Dermis lymphatic vessel endothelial cell (primary cell): ENCODE measurements at places on chromosomes 4 and X. TPM values are rescaled to one million over a fixed set of nuclear protein-coding genes. Genes with fewer than 3 reads are reported as not detected.

GRPR gene
- 0.11 TPM in 1 of 2 replicates, not detected in the other for total RNA-seq

OTC gene
- total RNA-seq: 0.17 and 0.22 TPM in 2 replicates

KCNIP4 gene
- total RNA-seq: not detected in 2 replicates

CXCL6 gene
- under 0.01 TPM in 1 of 2 replicates, not detected in the other for total RNA-seq

PCDH19 gene
- under 0.01 and 0.17 TPM in 2 replicates for total RNA-seq

AKAP17A gene
- 12.7 and 20.8 TPM in 2 replicates for total RNA-seq

ADH1A gene
- not detected in 2 replicates for total RNA-seq

ZXDA gene
- total RNA-seq: 12.0 and 13.1 TPM in 2 replicates

NPY2R gene
- total RNA-seq: not detected in 2 replicates

CSN2 gene
- total RNA-seq: not detected in 2 replicates

TEX13D gene
- not detected in 2 replicates for total RNA-seq

CABS1 gene
- total RNA-seq: not detected in 2 replicates

FABP2 gene
- not detected in 2 replicates for total RNA-seq

IL21 gene
- total RNA-seq: not detected in 2 replicates

SPP1 gene
- total RNA-seq: not detected in 2 replicates

PCSK1N gene
- total RNA-seq: 0.09 and 0.11 TPM in 2 replicates

TBC1D9 gene
- 47.0 and 51.6 TPM in 2 replicates for total RNA-seq

STPG2 gene
- under 0.01 and 0.17 TPM in 2 replicates for total RNA-seq

CT45A3 gene
- not detected in 2 replicates for total RNA-seq

IL3RA gene
- 9.0 and 48.7 TPM in 2 replicates for total RNA-seq

ITM2A gene
- 37.4 and 79.4 TPM in 2 replicates for total RNA-seq

CDS1 gene
- total RNA-seq: under 0.01 TPM in 2 replicates

LPAR4 gene
- under 0.01 TPM in 1 of 2 replicates, not detected in the other for total RNA-seq

NPY1R gene
- total RNA-seq: under 0.01 and 0.09 TPM in 2 replicates

CSAG1 gene
- total RNA-seq: not detected in 2 replicates

REPS2 gene
- 9.7 and 11.2 TPM in 2 replicates for total RNA-seq

TRIM60 gene
- total RNA-seq: not detected in 2 replicates

PHEX gene
- total RNA-seq: 0.33 and 0.43 TPM in 2 replicates

TLR3 gene
- 0.54 and 0.60 TPM in 2 replicates for total RNA-seq

C4orf33 gene
- total RNA-seq: 3.0 and 3.4 TPM in 2 replicates

GCNA gene
- 0.98 and 1.5 TPM in 2 replicates for total RNA-seq

CT45A10 gene
- total RNA-seq: not detected in 2 replicates

PLXNB3 gene
- total RNA-seq: 2.4 and 3.1 TPM in 2 replicates

VCX3B gene
- total RNA-seq: not detected in 2 replicates

RHOXF1 gene
- total RNA-seq: not detected in 2 replicates

CTAG1A gene
- not detected in 2 replicates for total RNA-seq

CLDN34 gene
- total RNA-seq: 0.09 TPM in 1 of 2 replicates, not detected in the other

H2BW2 gene
- total RNA-seq: not detected in 2 replicates

TRO gene
- 0.43 and 2.9 TPM in 2 replicates for total RNA-seq

CDKL5 gene
- 5.7 and 6.4 TPM in 2 replicates for total RNA-seq

PPEF2 gene
- total RNA-seq: not detected in 2 replicates
